NCI-H1105 (cell line): ENCODE measurements at places on chromosomes 6 and 20.

- no peak for DNase-seq
These were observed 115.1 kb downstream of the QKI start for GRCh38 chr6:163529605-163530004.

- no peak for DNase-seq
These were observed 181.5 kb upstream of the TCF21 start for GRCh38 chr6:133707456-133707855.

DNA sequence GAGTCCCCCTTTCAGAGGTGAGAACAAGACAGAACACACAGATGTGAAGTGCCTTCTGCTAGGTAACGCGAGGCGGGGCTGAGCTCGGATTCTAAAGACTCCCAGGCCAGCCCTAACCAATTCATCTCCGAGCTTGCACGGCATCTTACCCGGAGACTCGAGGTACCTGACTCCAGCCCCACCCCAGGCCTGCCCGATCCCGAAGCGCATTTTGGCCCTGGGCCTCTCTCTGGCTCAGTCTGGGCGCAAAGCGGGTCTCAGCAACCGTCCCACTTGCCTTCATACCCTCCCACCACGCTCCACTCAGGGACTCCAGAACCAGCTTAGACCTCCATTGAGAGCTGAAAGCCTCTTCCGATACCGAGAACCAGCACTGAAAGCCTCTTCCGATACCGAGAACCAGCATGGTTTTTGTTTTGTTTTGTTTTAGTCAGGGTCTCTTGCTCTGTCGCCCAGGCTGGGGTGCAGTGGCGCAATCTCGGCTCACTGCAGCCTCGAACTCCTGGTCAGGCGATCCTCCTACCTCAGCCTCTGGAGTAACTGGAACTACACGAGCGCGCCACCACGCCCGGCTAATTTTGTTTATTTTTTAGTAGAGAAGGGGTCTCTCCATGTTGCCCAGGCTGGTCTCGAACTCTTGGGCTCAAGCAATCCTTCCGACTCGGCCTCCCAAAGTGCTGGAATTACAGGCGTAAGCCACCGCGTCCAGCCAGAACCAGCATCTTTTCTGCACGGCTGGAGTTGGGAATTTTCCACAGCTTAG lies 557 bp upstream of the DYNLRB1 start:
- DNase-seq = peak; percentile 68

DNA sequence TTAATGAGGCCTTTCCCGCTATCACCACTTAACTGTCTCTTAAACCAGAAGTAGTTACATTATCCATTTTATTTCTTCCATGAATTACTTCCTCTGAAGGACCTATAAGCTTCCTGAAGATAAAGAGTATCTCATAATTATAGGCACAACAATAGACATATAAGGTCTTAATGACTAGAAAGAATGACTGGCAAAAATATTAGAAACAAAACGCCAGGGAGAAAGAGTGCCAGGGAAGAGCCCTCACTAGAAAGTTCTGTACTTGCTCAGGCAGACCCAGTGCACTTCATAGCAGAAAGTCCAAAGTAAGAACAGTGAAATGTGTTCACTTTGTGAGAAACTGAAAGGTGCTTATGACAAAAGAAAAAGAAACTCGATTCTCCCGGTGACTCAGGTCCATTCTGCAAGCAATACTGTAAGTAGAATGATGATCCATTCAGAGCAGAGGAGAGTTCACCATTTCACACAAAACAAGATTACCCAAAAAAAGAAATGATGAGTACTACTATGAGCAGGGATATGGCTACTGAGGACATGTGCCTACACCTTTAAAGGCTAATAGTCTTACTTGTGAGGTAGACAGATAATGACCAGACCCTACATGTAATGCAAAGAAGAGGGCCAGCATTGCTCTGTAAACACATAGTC lies 5.5 kb downstream of the ZNF334 start:
- DNase-seq = no peak

- no peak for DNase-seq
These were observed 105.5 kb downstream of the TULP4 start for GRCh38 chr6:158417760-158418098.

- no peak for DNase-seq
These were observed 1.4 kb downstream of the NFYA start for GRCh38 chr6:41073968-41074691.

DNA sequence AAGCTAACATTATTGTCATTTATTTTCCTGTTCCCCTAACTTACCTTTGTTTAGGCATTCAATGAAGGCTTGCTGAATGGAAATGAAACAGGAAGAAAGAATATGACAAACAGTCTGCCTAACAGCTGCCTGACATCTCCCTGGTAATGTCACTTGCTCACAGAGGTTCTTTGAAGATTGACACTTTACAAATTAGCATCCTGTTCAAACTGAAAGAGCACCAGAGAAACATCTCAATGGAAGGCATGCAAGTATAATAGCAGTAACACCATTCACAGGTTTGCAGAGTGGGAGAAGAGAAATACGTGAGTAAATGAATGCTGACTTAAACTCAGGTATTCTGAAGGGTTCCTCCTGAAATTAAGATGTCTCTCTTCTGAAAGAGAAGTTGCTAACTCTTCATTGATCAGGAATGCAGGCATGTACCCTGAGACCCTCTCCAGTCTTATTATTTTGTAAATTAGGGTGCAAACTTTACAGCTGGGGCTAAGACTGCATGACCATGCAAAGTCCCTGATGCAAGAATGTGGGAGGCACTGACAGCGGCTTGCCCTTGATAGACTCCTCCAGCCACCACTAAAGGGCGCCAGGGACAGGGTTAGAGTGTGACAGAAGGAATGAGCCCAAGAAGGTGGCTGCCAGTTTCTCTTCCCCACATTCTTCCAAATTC lies 1.3 kb upstream of the SMLR1 start:
- no peak for DNase-seq

DNA sequence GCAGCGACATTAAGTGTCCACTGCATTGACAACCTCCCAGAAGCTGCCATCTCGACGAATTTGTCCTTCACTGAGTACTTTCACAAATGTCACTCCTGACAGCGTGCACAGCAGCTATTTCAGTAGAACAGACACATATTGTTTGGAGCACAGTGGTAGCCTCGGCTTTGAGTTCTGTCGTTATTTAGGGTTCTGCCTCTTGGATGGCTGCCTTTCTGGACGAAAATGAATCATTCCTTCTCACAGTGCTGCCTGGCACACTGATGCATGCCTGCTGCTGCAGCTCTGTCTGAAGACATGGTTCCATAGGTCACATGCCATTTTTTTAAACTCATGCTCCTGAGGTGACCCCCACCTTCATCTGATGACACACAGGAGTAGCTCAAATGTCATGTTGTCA lies 477.0 kb downstream of the C6orf118 start:
- DNase-seq = no peak

- DNase-seq = no peak
These were observed 26.9 kb downstream of the RBM38 start for GRCh38 chr20:57417830-57418780.

DNA sequence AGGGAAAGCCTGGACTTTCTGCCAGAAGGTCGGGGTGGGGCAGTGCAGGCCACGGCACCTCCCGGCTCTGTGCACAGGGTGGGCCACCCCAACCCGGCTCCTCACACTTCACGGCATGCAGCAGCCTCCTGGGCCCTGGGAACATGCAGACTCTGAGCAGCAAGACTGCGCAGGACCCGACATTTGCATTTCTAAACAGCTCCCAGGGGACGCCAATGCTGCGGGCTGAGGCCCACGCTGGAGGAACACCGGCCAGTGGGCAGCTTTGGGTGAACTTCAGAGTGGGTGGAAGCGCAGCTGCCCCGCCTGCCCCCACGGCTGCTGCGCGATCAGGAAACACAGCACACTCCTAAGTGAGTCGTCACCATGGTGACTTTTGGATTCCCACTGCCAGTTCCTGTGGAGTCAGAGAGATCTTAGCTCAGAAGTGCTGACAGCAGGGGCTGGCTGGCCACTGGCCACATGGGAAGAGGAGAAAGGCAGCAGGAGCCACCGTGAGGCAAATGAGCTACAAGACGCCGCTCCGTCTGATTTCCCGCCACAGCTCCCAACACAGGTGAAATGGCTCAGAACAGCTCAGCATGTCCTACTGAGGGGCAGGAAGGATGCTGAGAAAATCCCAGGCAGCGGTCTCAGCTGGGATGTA lies 52.1 kb downstream of the RNASET2 start:
- no peak for DNase-seq

DNA sequence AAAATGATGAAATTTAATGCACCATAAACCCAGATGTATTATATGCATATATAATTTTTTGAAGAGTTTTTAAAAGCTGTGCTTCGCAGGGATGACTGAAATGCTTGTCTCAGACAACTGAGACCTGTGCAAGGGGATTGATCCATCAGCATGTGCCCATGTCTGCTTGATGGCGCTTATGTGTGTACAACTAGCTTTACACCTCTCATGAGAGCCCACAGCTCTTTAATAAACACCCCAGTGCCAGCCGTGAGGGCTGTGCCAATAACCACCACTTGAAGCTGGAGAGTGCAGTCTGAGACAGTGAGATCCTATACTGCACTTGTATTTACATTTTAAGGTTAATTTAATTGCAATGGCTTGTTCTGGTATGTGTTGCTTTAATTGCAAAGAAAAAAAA lies 225.5 kb downstream of the BCKDHB start:
- peak; percentile 72 for DNase-seq

DNA sequence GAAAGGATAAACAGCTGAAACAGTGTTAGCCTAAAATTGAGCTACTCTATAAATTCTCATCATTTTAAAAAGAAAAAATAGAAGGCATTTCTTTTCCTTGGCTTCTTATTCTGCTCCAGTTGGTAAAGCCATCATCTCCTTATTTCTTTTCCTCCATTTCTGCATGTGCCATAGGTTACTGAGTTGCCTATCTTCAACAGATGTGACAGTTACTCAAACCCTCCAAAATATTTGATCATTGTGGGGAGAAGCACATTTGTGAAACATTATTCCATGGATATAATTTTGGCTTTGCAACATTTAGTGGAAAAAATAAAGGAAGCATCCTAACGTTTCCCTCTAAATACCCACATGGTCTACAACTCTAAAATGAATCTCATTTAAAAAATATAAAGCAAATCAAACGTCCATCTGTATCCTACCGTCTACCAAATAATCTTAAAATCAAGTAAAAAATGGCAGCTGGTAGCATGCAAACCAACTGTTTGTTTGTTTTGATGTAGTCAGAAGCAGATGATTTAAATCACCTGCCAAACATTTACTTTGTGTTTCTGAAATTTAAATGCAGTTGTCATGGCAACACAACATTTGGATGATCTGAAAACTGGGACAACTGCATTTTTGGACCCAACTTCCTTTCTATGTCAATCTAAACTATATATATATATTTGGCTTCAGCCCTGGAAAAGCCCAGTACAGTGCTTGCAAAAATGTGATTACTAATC lies 16.8 kb upstream of the SNX9 start:
- no peak for DNase-seq
